Posterior cingulate gyrus (tissue), 11 donors: ENCODE measurements at places on chromosomes 7 and 10.
A peak's percentile ranks its signal among the peaks of the same experiment; 100 is the strongest.

- DNase-seq = no peak
Measured at GRCh38 chr10:27799046-27799445, 53.4 kb upstream of the MKX start.

DNA sequence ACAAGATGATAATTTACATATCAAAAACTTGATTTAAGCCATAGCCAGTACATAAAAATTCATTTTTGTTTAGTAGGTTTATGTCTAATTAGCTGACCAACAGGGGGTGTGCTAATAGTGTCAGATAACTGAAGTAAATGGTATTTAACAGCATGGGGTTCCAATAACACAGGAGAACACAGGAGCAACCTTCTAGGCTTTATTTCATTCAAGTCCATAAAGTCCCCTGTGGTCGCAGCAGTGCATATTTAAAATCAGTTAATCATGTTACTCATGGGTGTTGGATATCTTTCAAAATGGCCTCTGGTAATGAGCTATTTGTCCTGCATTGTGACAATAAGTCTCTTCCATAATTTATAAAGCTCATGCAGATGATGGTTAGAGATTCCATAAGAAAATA is 238.6 kb downstream of the CNTNAP2 start:
- DNase-seq = no peak

DNA sequence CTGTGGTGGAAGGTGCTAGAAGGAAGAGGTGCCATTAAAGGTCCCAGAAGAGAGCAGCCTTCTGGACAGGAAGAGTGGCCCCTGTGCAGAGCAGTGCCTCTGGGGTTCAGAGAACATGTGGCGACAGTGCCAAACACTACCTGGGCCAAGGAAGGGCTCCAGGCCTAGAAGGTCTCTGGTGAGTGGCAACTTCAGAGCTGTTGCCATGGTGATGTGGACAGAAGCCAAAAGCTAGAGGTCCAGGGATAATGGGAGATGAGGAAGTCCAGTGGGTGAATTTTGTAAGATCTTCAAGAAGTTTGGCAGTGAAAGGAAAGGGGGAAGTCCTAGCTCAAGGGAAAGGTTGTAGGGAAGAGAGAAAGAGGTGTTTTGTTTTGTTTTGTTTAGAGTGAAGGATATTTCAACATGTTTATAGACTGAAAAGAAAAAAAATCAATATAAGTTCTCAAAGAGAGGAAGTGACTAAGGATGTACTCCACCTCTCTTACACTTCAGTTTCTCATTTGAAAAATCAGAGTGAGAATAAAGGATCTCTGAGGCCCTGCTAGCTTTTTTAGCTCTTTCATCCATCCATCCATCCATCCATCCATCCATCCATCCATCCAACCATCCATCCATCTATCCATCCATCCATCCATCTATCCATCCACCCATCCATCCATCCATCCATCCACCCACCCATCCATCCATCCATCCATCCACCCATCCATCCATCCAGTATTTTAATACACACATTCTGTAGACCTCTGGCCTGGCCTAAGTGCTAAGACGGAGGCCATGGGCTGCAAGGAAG is 77.1 kb upstream of the DUSP5 start:
- no peak for DNase-seq

- no peak for DNase-seq
Measured at GRCh38 chr10:125291836-125292235, 131.5 kb upstream of the CTBP2 start.

DNA sequence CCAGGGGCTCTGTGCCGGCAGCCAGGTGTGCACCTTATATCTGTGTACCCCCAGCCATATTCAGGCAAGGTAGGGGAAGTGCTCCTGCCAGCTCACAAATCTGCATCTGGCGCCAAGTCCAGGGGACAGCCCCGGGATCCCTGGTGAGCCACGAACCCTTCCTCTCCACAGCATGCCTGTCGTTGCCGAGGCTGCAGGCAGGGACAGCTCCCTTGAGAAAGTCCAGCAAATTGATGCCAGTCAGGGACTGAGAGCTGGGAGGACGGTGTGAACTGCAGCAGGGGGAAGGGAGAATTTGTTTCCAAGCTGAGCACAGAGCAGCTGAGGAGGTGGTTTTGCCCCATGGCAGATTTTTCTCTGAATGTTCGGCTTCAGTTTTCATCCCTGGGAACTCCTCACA is 919 bp downstream of the PLA2G12B start:
- no peak for DNase-seq

DNA sequence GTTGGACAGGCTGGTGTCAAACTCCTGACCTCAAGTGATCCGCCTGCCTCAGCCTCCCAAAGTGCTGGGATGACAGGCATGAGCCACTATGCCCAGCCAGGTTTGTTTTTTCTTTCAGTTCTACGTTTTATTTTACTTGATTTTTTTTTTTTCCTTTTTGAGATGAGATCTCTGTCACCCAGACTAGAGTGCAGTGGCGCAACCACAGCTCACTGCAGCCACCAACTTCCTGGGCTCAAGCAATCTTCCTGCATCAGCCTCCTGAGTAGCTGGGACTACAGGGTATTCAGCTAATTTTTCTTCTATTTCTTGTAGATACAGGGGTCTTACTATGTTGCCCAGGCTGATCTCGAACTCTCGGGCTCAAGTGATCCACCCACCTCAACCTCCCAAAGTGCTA is 24.3 kb downstream of the GDI2 start:
- no peak for DNase-seq

- DNase-seq = peak; percentile 89
Measured at GRCh38 chr10:133379152-133379800, at the start of gene PAOX. PAOX (plus strand) TSS chr10:133379262; CDS start chr10:133379317, 55 bp downstream.

DNA sequence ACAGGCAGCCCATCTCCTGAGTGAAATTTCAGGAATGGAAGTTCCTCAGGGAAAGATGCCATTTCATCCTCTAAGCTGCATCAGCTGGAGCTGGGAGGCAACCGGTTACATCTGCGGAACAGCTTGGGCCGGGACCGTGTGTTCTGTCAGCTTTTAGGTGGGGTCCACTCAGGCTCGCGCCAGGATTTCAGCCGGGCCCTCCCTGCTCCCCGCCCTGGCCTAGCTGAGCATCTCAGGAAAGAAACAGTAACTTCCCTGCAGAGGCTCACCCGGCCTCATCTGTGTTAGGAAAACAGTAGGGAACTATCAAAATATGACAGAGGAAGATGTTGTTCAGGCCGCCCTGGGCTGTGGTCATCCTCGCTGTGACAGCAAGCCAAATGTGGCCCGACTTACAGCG is 110.4 kb downstream of the TRIL start:
- DNase-seq = no peak

GRCh38 chr10:50396491-50397311 is 145.4 kb upstream of the ASAH2 start:
- no peak for DNase-seq

DNA sequence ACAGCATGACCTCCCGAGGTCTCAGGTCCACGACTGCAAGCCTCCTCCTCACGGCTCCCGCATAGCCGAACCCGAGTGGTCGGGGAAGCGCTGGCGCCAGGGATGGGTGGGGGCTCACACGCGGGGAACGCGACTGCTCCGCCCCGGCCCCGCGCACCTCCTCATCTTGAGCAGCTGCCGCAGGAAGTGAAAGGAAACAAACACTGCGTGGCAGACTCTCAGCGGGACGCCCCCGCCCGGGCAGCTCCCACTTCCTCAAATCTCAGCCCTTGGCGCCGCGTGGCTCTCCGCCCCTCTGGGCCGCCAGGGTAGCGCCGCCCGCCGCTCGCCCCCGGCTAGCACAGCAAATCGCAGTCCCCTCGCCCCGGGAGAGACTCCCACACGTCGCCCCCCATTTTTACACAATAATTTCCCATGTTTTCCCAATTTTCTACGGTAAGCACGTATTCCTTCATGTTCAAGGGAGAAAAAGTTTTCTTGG is at the start of gene TMEM243:
Gene TMEM243, minus strand, starts transcription at position 188 of the 481 bp plus-strand sequence. CDS start 229 bp downstream, outside the sequence.
- DNase-seq = peak; percentile 50

DNA sequence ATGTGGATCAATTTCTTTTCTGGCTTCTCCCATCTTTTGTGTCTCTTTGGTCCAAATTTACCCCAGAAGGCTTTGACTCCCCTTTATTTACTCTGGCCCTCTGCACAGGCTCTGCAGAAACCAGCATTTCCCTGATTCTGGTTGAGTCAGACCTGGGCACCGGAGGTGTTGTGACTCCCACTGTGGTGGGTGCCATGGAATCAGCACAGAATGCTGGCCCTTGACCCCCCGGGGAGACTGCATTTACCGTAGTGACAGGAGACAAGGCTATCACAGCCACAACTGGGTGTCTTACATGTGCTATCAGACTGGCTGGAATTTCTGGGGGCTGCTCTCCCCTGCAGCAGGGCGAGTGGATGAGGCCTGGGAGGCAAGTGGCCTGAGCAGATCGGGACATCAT is 37.6 kb downstream of the PLXDC2 start:
- no peak for DNase-seq

DNA sequence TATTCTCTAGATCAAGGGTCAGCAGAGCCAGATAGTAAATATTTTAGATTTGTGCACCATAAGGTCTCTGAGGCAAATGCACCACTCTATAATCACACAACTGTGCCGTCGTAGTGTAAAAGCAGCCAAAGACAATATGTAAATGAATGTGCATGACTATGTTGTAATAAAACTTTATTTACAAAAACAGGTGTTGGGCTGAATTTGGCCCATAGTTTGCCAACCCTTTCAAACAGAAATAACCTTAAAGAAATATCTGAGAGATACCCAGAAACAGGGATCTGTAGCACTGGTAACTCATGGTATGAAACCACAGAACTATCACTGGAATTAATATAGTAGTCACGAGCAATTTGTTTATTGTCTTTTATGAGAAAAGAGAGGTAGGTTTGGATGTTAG is 86.0 kb downstream of the ARID5B start:
- no peak for DNase-seq

DNA sequence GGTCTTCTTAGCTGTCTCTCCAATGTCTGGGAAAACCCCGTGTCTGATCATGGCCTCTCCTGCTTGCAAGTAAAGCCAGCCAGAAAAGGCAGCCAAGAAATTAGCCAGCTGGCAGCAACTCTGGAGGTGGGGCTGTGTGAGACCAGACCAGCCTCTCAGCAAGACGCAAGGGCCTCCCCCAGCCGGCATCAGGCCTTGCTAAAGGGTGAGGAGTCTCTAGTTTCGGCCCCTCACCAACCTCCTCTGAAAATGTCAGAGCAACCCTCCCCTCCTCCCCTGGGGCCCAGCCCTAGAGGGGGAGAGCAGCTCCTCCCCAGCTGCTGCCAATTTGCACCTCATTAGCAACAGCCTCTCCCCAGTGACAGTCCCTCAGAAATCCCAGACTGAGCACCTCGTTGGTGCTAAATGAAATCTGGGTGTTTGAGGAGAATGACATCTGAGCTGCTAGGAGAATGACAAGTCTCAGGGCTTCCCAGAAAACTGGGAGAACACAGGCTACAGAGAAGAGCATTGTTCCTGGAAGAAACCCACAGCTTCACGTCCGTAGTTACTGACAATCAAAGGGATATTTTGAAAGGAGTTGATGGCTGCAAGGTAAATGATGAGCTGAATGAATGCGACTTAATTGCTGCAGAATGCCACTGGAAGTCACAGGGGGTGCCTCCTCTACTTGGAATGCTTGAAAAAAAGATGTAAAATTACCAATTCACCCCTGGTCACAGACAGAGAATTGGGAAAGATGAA is 25.9 kb downstream of the DGKI start:
- peak; percentile 38 for DNase-seq

DNA sequence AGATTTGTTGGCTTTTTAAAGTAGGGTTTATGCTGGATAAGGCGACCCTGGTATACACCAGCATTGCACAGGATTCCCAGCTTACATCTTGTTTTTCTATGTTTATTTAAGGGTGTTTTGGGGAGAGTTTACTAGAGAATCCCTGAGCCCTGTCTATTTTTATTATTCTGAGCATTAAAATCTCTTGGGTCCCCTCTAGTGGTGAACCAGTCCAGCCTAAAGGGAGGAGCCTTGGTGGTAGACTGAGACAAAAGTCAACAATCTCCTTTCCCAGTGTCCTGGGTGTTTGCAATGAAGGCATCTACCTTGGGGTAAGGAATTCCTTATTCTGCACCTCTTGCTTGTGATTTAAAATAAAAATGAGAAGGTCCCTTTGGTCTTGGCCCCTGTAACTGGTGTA is 38.2 kb downstream of the ANTXRL start:
- DNase-seq = no peak

DNA sequence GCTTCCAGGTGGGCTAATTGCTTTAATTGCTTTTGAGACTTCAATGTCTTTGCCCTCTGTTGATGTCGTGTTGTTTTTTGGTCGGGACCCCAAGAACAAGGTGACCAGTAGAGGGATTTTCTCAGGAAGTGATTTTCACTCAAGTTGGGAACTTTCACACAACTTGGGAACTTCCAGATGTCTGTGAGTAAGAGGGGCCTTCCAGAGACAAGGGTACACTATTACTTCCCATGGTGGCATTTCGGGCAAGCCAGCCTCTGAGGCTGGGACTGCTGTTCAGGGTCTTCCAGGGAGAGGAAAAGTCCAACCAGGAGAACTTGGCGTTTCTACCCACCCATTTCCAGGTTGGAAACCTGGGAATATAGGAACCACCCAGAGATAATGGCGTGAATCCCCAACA is 170.0 kb upstream of the CDCA7L start:
- no peak for DNase-seq

DNA sequence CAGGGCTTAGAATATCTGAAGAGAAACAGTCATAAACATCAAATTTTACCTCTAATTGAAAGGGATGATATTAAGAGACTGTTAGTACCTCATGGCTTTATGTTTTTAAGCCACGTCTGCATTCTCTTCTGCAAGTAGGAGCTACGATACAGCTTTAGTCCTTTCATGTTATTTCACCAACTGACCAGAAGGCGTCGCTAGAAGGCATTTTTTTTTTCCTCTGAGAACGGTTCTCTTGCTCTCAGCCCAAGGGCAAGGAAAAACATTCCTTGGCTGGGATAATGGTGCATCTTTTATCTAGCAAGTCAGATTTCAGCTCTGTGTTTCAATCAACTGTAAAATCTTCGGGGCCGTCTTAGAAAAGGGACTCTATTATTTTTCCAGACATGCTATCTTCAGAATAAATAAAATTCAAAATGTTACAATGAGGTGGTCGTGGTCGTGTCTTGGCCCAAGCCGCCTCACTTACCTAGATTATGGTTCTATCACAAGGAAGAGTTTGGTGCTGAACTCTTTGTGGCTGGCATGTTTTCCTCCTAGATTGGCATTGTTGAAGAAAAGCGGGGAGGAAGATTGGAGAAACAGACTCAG is 41.6 kb upstream of the LYZL2 start:
- no peak for DNase-seq

DNA sequence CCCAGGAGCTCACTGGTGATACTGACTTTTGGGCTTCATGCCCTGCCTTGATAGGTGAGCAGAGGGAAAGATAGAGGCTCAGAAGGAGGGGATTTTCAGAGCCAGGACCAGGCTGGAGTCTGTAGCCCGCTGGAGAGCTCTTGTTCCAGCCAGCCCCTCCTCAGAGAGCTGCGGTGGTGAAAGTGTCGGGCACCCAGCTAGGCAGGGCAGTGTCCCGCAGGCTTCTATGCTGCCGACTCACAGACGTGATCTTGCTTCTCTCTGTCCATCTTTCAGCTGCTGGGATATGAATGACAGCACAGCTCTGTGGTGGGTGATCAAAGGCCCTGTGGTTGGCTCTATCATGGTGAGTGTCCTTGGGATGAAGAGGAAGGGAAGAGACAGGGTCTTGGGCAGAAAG is 35.2 kb downstream of the ADCYAP1R1 start:
- no peak for DNase-seq

- DNase-seq = no peak
Measured at GRCh38 chr10:488081-488932, 201.2 kb downstream of the DIP2C start.

- no peak for DNase-seq
Measured at GRCh38 chr7:17041324-17041723, 159.5 kb upstream of the AGR3 start.
